NCI-H82 (cell line): ENCODE measurements at places on chromosomes 12 and 14.

- no peak for DNase-seq
These were observed 75.0 kb upstream of the HIF1A start for GRCh38 chr14:61620130-61620946.

GRCh38 chr12:644303-644639, 19.0 kb downstream of the NINJ2 start:
- DNase-seq: no peak

DNA sequence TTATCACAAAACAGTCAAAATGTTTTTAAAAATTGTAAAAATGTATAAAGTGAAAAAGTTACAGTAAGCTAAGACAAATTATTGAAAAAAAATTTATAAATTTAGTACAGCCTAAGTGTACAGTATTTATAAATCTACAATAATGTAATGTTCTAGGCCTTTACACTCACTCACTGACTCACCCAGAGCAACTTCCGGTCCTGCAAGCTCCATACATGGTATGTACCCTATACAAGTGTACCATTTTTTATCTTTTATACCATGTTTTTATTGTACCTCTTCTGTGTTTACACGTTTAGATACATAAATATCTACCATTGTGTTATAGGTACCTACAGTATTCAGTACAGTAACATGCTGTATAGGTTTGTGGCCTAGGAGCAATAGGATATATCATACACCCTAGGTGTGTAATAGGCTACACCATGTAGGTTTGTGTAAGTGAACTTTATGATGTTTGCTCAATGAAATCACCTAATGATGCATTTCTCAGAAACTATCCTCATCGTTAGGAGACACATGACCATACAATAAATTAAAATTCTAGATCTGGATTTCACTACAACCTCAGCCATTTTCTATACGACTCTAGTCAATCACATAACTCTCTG, 66.8 kb downstream of the TXNDC16 start:
- no peak for DNase-seq

- DNase-seq: peak; percentile 1
These were observed 176.9 kb upstream of the FRMD6 start for GRCh38 chr14:51474854-51475253.

- DNase-seq: no peak
These were observed 123.5 kb upstream of the DYRK2 start for GRCh38 chr12:67524861-67525616.

- DNase-seq: peak; percentile 62
These were observed 254.0 kb upstream of the USP15 start for GRCh38 chr12:62006076-62006732.

GRCh38 chr12:68793975-68794652, 13.9 kb upstream of the MDM2 start:
- no peak for DNase-seq
